Stimulated activated CD4-positive, alpha-beta T cell treated with anti-CD3 and anti-CD28 coated beads, Interleukin-1b, Interleukin-23, amount 100 ng/mL, for 1 hour (primary cell): ENCODE measurements at places on chromosomes 2 and 18.

- no peak for DNase-seq
Measured at GRCh38 chr18:32598144-32598543, 127.5 kb upstream of the GAREM1 start.

DNA sequence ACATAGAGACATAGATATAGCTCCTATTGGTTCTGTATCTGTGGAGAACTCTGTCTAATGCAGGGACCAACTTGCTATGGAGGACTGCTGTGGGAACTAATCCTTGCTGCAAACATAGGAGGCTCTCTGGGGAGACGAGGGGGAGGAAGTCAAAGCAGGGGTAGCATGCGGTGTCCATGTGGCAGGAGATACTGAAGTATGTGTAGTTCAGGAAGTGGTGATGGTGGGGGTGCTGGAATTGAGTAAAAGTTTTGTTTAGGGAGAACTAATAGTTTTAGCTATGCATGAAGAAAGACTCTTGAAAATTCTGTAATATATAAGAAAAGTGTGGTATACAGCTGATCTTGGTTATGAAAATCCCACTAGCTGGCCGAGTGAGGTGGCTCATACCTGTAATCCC lies 62.0 kb downstream of the ANKRD44 start:
- DNase-seq: no peak

DNA sequence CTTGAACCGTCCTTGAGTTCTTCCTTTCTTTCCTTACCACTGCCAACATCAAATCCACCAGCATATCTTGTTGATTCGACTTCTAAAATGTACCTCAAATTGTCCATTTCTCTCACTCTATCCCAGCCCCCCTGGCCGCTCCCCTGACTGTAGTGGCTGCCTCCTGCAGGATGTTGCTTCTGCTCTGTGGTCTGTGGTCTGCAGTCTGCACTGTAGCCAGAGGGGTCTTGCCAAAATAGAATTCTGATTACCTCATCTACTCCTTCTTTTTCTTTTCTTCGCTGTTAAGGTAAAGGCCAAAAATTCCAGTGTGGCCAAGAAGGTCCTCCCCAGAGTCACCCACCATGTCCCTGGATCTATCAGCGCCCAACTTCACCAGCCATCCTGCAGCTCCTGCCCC lies 79.5 kb upstream of the ALPP start:
- no peak for DNase-seq

GRCh38 chr2:43075811-43076585 lies 150.4 kb downstream of the ZFP36L2 start:
- DNase-seq: no peak

DNA sequence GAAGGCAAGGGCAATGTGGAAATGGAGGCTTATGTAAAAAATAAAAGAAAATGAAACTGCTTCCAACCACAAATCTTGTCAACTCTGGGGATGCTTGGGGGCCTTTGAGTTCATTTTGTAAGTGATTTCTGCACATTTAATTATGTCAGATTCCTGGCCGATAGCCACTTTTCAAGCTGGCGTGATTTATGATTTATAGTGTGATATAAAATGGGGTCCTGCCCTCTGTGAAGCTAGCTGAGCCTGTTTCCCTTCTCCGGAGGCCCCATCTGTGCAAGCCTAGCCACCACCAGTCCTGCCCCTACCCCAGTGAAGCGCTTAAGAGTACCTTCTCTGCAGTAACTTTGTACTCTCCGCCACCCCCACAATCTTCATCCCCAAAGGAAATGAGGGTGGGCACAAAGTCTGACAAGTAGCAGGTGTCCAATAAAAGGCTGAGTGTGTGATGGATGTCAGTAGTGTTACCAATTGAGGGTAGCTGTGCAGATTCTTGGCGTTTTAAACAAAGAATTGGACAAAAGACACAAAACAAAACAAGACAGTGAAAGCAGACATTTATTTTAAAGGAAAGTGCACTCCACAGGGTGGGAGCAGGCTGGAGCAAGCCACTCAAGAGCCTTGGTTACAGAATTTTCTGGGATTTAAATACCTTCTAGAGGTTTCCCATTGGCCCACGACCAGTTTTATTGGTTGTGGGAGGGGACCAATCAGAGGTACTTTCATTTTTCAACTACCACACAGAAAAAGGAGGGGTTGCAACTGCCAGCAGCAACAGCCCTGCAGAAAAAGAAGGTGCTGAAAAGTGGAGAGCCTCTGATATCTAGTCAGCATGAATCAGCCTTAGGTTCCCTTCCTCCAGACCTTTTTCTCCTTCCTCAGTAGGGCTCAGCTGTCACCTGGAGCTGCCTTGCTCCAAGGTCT lies 39.0 kb upstream of the SIX3 start:
- no peak for DNase-seq

GRCh38 chr2:85822766-85823165 lies 66.0 kb downstream of the ST3GAL5 start:
- no peak for DNase-seq

- no peak for DNase-seq
Measured at GRCh38 chr2:3266925-3267867, 110.4 kb downstream of the EIPR1 start.

- no peak for DNase-seq
Measured at GRCh38 chr18:49285627-49286026, 174.8 kb downstream of the DYM start.

DNA sequence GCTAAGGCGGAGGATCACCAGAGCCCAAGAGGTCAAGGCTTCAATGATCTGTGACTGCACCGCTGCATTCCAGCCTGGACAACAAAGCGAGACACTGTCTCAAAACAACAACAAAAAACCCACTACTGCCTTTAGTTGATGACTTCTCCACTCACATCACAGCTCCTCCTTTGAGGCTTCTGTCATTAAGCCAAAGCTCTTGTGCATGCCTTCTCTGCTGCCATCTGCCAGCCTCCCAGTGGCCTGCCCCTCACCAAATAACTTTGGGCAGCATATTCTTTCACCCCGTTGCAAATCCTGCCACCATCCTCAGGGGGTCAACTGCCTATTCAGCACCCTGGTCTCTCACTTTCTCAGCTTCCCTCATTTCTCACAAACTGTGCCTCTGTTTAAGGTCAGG lies 27.5 kb downstream of the OSBPL1A start:
- no peak for DNase-seq

DNA sequence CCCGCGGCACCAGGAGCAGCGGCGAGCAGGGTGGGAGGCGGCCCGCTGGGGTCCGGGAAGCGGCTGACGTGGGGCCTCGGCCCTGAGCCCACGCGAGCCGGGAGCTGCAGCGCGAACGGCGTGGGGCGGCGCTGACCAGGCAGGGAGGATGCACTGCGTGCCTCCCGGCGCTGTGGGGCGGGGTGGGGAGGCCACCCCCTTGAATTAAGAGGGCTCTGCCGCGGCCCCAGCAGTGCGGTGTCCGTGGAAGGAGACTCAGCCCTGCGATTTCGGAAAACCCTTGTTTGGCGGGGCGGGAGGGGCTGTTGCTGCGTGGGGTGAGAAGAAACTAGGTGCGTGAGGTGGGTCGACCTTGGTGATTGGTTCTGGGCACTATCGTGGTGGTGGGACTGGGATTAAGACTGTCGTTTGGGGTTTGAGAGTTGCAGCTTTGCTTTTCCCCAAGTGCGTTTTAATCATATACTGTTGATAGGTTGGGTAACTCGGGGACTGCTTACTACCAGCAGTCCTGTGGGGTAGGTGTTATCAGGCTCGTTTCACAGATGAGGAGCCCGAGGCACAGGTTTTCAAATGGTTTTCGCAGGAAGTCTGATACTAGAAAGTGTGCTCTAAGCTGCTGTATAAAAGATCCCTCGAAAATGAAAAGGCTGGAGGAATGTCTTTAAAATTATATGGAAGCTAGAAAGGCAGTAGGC lies 722 bp downstream of the ACSL3 start:
- DNase-seq: no peak

- no peak for DNase-seq
Measured at GRCh38 chr2:65436824-65437221, 4.4 kb upstream of the SPRED2 start.

- no peak for DNase-seq
Measured at GRCh38 chr2:121429119-121429903, 101.4 kb upstream of the RNU4ATAC start.

DNA sequence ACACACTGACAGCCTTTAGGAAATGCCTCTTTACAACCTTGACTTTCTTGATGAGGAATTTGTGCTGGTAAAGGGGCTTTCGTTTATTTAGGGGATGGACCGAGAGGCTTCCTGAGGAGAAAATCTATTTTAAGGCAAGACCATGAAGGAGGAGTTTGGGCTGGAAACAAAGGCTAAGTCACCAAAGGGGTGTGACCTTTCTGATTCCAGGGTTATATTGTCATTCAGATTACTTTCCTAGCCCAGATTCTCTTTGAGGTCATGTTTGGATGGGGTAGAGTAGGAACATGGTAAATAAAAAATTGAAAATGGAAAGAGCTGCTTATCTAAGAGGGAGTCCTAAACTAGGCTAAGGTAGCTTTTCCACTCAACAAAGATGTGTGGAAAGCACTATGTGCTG lies 77.1 kb upstream of the UGP2 start:
- DNase-seq: no peak

GRCh38 chr2:210203147-210203546 lies 22.1 kb downstream of the ACADL start:
- no peak for DNase-seq

DNA sequence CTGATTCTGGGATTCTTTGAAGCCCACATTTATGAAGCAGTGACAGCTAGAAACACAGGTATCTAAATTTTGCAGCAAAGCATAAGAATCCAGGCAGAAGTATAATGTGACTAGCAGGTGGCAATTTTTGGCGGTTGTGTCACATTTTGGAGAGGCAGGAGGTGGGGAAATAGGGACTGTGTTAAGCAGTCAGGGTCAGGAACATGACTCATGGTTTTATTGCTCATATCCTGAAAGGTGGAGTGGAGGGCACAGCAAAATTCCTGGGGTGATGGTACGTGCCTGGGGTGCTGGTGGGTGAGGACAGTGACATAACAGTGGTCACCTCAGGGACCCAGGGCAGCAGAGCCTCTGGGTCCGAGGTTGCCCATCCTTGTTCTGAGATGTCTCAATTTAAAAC lies 63.5 kb upstream of the TTN start:
- DNase-seq: no peak

GRCh38 chr2:68432696-68433658 lies 34.1 kb downstream of the FBXO48 start:
- DNase-seq: no peak

DNA sequence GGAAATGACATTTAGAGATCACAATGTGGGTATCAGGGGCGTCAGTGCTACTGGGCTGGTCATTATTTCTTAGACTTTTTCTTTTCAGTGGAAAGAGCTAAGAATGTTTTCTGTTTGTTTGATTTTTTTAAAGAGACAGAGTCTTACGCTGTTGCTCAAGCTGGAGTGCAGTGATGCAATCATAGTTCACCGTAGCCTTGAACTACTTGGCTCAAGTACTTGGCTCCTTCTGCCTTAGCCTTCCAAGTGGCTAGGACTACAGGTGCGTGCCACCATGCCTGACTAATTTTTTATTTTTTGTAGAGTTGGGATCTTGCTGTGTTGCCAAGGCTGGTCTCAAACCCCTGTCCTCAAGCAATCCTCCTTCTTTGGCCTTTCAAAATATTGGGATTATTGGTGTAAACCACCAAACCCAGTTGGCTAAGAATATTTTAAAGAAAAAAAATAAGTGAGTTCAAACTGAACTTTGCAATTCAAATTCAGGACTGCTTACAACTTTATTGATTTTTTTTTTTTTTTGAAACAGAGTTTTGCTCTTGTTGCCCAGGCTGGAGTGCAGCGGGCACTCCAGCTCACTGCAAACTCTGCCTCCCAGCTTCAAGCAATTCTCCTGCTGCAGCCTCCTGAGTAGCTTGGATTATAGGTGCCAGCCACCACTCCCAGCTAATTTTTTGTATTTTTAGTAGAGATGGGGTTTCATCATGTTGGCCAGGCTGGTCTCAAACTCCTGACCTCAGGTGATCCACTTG lies 154.2 kb downstream of the MIB1 start:
- DNase-seq: no peak

DNA sequence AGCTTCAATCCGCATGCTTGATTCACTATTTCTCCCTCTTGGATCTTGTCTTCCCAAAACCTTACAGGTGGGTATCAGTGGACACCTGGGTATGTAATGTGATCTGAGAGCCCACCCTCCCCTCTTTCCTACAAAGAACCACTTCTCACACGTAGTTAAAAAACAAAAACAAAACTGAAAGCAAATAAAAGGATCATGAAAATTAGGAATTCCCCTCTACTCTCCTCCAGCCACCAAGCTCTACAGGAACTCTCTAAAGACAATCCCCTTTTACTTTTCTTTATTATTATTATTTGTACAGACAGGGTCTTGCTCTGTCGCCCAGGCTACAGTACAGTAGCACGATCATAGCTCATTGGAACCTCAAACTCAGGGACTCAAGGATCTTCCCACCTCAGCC lies 40.8 kb upstream of the MYO1B start:
- DNase-seq: no peak

DNA sequence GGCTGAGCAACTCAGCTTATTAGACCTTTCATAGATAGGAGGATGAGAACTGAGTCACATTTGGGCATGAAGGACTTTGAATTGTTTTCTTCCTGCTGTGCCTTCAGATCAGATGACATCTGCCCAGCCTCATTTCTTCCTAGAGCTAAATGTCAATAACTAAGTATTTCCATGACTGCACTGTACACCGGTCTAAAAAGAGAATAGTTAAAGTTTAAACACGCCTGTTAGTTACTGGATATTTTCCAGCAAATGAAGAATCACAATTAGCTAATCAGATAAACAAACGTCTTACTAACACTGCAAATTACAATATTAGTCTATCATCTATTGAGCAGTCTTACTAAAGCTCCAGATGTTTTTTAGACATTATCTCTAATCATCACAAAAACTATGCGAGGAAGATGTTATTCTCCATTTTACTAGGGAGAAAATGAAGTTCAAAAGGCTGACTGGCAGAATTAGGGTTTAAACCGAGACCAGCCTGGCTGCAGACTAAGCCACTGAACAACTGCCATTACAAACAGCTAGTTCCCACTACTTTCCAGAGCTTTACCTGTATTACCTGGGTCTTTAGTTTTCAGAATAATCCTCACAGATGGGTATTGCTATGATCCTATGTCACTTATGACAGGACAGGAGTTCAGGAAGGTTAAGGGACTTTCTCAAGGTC lies 69.4 kb upstream of the ZNF397 start:
- no peak for DNase-seq

DNA sequence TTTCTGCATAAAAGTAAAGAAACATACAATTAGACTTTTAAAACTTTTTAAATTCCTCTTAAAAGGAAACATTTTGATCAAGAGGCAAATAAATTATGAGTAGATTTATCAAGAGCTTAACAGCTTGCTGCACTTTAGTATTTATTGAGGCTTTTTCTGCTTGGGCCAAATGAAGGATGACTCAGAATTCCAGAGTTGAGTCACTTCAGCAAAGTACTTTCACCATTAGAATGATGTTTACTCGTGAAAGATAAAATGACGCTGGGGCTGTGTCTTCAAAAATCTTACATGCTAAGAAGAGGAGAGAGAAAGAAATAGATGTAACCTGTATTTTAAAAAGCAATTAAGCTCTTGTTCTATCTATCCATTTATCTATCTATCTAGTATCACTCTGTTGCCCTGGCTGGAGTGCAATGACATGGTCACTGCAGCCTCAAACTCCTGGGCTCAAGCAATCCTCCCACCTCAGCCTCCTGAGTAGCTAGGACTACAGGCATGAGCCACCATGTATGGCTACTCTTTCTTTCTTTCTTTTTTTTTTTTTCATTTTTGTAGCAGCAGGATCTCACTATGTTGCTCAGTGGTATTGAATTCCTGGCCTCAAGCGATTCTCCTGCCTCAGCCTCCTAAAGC lies 75.3 kb upstream of the RIOK3 start:
- no peak for DNase-seq

GRCh38 chr2:188979187-188980114 lies 5.3 kb downstream of the COL3A1 start:
- DNase-seq: no peak
